ENCODE measurements at places on chromosomes 7 and 10. TPM values are rescaled to one million over a fixed set of nuclear protein-coding genes. Genes with fewer than 3 reads are reported as not detected.

TFR2 gene
- total RNA-seq: 1.7 TPM

PRPS1L1 gene
- not detected for total RNA-seq

EXOC4 gene
- total RNA-seq: 79.7 TPM

GPR26 gene
- not detected for total RNA-seq

GOLGA7B gene
- 0.36 TPM for total RNA-seq

DNA sequence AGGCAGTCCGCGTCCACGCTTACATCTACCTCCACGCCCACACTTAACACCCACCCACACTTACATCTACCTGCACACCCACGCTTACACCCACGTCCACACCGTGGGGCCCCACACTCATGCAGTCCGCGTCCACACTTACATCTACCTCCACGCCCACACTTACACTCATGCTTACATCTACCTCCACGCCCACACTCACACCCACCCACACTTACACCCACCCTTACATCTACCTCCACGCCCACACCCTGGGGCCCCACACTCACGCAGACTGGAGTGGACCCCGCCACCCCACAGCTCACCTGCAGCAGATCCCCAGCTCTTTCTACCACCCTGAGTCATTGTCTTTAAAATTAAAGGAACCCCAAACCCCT is 32.4 kb upstream of the PWWP2B start:
- H3K27ac ChIP-seq: no peak overlapping the region
- H3K4me1 ChIP-seq: peaks cover 4% of the 10 kb centered on the region
- no peaks in the 10 kb centered on the region for H3K27me3 ChIP-seq

DNA sequence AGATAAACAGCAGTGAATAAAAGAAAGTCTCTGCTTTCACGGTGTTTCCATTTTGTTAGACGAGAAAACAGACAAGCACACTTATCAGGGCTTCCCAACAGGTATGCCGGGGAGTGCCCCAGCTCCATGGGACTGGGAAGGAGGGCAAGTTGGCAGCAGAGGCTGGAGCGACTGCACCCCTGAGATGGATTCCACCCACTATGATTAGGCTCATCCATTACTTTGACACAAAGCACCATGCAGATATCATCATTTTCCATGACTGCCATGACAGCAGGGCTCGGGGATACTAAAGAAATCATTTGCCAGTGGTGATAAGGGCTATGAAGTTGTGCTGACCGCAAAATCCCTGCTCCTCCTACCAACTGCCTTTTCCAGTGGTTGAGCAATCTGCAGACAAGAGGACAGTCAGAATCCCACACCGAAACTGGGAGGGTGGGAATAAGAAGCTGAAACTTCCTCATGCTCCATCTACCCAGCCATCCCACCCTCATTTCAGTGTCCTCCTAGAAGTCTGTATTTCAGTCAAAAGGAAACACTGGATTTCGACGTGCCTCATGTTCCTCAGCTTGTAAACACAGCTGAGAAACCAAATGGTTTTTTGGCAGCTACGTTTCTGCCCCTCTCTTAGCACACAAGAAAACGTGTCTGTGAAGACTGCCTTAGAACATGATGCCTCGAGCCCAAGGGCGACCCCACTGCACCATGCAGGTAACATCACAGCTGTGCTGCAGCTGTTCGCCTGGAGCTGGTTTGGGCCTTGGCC is 15.5 kb downstream of the CREB3L2 start:
- peaks cover 48% of the 10 kb centered on the region for H3K4me1 ChIP-seq
- H3K27me3 ChIP-seq: no peaks in the 10 kb centered on the region
- H3K36me3 ChIP-seq: peaks cover 23% of the 10 kb centered on the region
- H3K27ac ChIP-seq: no peak overlapping the region
- DNase-seq: no peak

DNA sequence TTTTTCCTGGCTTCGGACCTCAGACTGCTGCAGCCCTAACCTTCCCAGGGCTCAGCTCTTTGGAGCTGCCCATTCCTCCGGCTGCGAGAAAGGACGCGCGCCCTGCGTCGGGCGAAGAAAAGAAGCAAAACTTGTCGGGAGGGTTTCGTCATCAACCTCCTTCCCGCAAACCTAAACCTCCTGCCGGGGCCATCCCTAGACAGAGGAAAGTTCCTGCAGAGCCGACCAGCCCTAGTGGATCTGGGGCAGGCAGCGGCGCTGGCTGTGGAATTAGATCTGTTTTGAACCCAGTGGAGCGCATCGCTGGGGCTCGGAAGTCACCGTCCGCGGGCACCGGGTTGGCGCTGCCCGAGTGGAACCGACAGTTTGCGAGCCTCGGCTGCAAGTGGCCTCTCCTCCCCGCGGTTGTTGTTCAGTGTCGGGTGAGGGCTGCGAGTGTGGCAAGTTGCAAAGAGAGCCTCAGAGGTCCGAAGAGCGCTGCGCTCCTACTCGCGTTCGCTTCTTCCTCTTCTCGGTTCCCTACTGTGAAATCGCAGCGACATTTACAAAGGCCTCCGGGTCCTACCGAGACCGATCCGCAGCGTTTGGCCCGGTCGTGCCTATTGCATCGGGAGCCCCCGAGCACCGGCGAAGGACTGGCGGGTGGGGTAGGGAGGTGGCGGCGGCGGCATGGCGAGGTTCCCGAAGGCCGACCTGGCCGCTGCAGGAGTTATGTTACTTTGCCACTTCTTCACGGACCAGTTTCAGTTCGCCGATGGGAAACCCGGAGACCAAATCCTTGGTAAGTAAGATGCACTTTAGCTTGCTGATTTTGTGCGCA is at the start of gene PLXDC2:
PLXDC2 (plus strand) TSS at position 22 of the 820 bp plus-strand sequence.
- peak within 1 kb of the TSS; percentile 96 for H3K4me3 ChIP-seq
- peaks cover 25% of the 10 kb centered on the region for H3K4me1 ChIP-seq
- peaks cover 71% of the 10 kb centered on the region for H3K27me3 ChIP-seq

- DNase-seq: no peak
- no peaks in the 10 kb centered on the region for H3K27me3 ChIP-seq
- H3K4me3 ChIP-seq: no peak overlapping the region
- H3K36me3 ChIP-seq: peaks cover 23% of the 10 kb centered on the region
Observed at GRCh38 chr10:58258977-58259692, 8.6 kb downstream of the IPMK start.

GRCh38 chr7:77971726-77972125 is 173.2 kb downstream of the PHTF2 start:
- H3K27ac ChIP-seq: no peak overlapping the region
- no peak overlapping the region for H3K4me3 ChIP-seq
- no peak for DNase-seq
- no peaks in the 10 kb centered on the region for H3K36me3 ChIP-seq

GRCh38 chr7:132397070-132397469 is 179.2 kb downstream of the PLXNA4 start:
- H3K27ac ChIP-seq: no peak overlapping the region
- H3K36me3 ChIP-seq: peaks cover 8% of the 10 kb centered on the region
- H3K4me1 ChIP-seq: peaks cover 7% of the 10 kb centered on the region
- H3K4me3 ChIP-seq: no peak overlapping the region
- no peak for DNase-seq
- peaks cover 4% of the 10 kb centered on the region for H3K27me3 ChIP-seq

DNA sequence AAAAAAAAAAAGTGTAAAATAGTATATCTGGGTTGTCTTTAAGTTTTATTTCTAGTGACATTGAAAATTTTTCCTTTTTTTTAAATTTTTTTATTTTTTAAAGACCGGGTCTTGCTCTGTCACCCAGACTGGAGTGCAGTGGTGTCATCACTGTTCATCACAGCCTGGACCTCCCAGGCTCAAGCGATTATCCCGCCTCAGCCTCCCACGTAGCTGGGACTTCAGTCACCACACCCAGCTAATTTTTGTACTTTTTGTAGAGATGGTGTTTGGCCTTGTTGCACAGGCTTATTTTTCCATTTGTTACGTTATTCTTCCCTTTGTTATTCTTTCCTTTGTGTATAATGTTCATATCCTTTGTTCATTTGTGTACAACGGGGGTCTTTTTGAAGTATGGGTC is 30.1 kb downstream of the TSPAN14 start:
- H3K27me3 ChIP-seq: no peaks in the 10 kb centered on the region
- no peak overlapping the region for H3K4me3 ChIP-seq
- DNase-seq: no peak
- peaks cover 9% of the 10 kb centered on the region for H3K36me3 ChIP-seq
- peaks cover 68% of the 10 kb centered on the region for H3K4me1 ChIP-seq

DNA sequence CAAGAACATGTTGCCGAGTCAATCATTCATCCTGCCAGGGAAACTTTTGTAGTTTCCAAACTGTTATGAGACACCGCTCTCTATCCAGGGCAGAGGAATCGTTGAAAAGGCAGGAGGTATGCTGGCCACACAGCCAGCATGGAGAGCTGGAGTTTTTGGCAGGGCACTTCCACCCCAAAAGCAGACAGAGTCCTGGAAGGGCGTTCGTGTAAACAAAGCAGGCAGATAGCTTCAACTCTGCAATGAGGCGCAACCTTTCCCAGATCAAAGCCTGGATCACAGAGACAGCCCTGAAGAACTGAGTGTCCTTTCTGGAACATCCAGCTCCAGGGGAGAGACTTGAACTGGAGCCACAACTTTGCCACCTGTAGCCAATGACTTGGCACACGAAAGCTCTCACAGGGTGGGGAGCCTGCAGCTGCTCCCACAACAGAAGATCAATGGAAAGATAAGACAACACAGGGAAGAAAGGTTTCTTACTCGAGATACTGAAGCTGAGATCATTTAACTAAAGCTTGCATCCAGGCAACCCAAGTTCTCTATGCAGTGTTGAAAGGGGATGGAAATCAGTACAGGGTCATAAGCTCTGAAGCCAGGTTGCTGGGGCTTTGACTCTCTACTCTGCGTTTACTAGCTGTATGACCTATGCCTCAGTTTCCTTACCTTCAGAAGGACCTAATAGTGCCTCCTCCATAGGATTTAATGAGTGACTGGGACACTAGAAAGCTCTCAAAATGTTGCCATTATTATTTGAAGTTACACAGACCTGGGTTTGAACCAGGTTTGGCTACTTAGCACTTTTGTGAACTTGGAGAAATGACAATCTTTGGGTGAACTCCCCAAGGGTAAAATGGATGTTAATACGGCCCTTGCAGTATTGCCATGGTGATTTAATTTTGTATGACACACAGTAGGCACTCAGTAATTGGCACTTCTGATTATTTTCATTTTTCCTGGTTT is 434.8 kb upstream of the NPVF start:
- H3K36me3 ChIP-seq: no peaks in the 10 kb centered on the region
- no peak for DNase-seq
- H3K4me1 ChIP-seq: peaks cover 35% of the 10 kb centered on the region
- H3K27ac ChIP-seq: no peak overlapping the region
- no peaks in the 10 kb centered on the region for H3K27me3 ChIP-seq

GRCh38 chr10:1347962-1348772 is 292.0 kb downstream of the WDR37 start:
- peak overlapping the region; percentile 4 for H3K27ac ChIP-seq
- H3K27me3 ChIP-seq: no peaks in the 10 kb centered on the region
- DNase-seq: no peak
- no peak overlapping the region for H3K4me3 ChIP-seq
- peaks cover 3% of the 10 kb centered on the region for H3K4me1 ChIP-seq

DNA sequence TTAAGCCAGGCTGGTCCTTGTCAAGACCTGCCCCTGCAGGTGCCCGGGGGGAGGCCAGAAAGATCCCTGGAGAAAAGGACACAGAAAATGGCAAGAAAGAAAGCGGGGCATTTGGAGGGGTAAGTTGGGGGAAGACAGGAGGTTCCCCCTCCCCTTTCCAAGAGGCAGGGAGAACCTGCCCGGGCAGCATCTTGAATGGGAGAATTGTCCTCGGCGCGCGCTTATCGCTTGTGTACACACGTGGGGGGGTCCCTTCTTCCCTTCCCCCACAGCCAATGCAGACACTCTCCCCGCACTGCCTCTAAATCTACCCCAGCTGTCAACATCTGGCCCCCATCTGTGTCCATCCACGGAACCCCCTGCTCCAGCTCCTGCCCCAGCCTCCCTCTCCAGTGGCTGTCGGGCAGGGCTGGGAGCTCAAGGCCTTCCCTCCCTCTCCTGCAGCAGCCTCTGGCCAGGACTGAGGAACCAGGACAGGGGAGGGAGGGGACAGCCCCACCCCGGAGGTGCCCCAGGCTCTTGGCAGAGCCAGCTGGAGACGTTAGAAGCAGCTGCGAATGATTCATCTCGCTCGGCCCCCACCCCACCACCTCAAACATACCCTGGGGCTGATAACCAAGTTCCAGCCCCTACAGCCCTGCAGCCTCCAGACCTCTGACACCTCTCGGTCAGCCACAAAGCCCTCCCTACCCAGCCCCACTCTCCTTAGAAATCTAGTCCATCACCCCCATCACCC is 25.3 kb downstream of the EPHB4 start:
- peak; percentile 30 for DNase-seq
- H3K27ac ChIP-seq: peak overlapping the region; percentile 27
- peaks cover 25% of the 10 kb centered on the region for H3K4me1 ChIP-seq
- H3K36me3 ChIP-seq: peaks cover 15% of the 10 kb centered on the region

DNA sequence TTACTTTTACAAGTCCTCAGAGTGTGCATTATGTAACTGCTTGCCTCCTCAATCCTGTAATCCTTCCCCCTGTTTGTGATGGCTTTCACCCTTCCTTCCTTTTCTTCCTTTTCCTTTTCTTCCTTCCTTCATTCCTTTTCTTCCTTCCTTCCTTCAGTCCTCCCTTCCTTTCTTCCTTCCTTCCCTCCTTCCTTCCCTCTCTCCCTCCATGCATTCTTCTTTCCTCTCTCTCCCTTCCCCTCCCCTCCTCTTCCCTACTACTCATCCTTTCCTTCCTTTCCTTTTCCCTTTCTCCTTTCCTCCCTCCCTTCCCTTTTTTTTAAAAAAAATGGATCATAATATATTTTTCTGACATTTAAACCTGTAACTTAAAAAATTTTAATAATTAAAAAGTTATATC is 22.2 kb upstream of the ABCA13 start:
- no peak overlapping the region for H3K4me3 ChIP-seq
- no peaks in the 10 kb centered on the region for H3K36me3 ChIP-seq
- no peak for DNase-seq
- H3K4me1 ChIP-seq: peaks cover 19% of the 10 kb centered on the region
